ENCODE measurements at places on chromosomes 16 and 17. TPM values are rescaled to one million over a fixed set of nuclear protein-coding genes. Genes with fewer than 3 reads are reported as not detected.

Gene RNF112
- total RNA-seq = 2.5 TPM

DNA sequence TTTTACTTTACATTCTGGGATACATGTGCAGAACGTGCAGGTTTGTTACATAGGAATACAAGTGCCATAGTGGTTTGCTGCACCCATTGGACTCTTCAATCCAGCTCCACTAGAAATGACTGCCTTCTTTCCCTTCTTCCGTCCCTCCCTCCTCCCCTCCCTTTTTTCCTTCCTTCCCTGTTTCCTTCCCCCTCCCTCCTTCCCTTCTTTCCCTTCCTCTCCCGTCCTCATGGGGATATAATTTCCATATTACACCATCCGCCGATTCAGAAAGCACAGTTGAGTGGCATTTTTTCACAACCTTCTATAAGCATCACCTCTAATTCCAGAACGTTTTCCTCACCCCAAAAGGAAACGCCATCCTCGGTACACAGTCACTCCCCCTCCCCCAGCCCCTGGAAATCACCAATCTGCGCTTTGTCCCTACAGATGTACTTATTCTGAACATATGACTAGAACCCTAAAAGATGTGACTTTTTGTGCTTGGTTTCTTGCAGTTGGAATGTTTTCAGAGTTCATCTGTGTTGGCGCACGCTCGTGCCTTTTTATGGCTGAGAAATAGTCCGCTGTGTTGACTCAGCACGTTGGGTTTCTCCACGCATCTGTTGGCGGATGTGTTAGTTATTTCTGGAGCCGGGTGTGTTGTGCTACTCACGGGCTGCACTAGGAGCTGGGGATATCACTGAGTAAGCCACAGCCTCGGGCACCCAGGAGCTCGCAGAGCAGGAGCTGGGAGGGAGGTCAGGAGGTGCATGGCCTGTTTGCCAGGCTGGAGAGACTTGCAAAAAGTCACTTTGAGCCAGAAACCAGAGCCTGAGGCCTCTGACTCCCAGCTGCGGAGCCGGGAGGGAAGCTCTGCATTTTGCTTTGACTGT, 336.4 kb downstream of the SEC14L1 start:
- peak; percentile 98 for DNase-seq

DNA sequence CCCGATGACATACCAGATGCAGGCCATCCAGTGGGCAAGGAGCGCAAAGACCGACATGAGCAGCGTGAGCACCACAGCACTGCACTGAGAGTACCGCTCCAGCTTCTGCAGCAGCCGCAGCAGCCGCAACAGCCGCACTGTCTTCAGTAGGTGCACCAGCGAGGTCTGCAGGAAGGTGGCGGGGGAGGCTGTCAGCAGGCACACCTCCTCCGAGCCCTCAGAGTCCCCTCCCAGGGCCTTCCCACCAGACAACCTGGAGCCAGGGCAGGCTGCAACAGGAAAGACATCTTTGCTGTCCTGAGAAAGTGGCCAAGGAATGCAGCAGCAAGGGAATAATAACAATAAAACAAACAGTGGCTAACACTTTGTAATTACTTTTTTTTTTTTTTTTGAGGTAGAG, 9.1 kb downstream of the KCNH4 start:
- DNase-seq = no peak

- DNase-seq = no peak
These were observed 97.6 kb upstream of the CBX4 start for GRCh38 chr17:79936641-79937381.

- peak; percentile 63 for DNase-seq
These were observed 14.6 kb upstream of the SBK1 start for GRCh38 chr16:28277537-28278388.

GRCh38 chr17:57138030-57138911, 53.2 kb downstream of the AKAP1 start:
- no peak for DNase-seq
